ENCODE measurements at places on chromosomes 3 and 15.

- no peak for DNase-seq
These were observed 50.2 kb downstream of the TGM4 start for GRCh38 chr3:44924457-44925084.

DNA sequence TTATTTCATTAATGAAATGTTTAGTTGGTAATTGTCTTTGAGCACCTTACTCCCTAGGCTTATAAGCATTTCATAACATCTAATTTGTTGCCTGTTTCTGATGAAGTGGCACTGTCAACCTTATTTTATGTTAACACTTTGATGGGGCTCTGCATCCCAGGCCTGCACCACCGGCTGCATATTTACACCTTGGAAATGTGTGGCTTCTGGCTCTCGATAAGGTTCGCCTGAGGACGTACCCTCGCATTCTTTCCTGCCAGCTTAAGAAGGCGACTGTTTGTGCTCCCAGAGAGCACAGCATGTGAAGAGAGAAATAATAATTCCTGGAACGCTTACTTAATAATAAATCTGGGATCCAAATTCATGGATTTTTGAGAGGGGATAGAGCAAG is 763.3 kb upstream of the CFAP20DC start:
- no peak for DNase-seq

GRCh38 chr3:10798600-10799367 is 17.2 kb upstream of the SLC6A11 start:
- no peak for DNase-seq

- DNase-seq = no peak
These were observed 159.8 kb downstream of the THSD4 start for GRCh38 chr15:71275098-71275497.

- no peak for DNase-seq
These were observed 219.2 kb upstream of the ARHGEF26 start for GRCh38 chr3:153901991-153902390.

GRCh38 chr3:184543843-184544512 is 17.6 kb upstream of the EPHB3 start:
- DNase-seq = peak; percentile 91

- no peak for DNase-seq
These were observed 104.5 kb downstream of the TFG start for GRCh38 chr3:100813828-100814227.

GRCh38 chr15:72847033-72847432 is 63.5 kb upstream of the ADPGK start:
- no peak for DNase-seq

DNA sequence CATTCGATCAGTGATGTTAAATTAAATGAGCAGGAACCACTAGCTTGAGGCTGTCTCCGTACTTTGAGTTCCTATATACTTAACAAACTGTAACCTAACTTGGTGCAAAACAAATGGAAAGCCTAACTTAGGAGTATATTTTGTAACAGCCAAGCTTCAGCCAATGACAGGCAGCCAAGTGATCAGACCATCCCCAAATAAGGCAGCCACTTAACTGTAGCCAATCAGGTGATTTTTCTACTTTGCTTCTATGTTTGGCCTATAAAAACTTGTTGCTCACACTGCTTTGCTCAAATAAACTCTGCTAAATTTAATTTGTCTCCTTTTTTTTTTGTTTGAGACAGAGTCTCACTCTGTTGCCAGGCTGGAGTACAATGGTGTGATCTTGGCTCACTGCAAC is 19.3 kb upstream of the ZNF770 start:
- DNase-seq = no peak

DNA sequence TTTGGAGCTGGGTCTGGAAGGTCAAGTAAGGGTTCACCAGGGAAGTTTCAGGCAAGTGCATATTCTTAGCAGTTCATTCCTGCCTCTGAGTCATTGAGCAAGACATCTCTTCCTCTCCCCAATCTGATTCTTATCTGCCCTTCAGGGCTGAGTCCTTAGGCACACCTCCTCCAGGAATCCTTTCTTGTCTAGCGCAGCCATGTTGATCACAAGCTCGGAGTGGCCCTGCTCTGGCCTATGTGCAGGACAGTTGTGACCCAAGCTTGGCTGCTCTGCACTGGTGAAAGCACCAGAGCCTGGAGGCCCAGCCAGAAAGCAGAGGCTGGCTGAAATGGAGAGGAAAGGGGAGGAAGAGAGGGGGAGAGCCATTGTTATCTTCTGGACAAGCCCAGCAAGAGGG is 30.9 kb upstream of the MRPS22 start:
- DNase-seq = no peak

DNA sequence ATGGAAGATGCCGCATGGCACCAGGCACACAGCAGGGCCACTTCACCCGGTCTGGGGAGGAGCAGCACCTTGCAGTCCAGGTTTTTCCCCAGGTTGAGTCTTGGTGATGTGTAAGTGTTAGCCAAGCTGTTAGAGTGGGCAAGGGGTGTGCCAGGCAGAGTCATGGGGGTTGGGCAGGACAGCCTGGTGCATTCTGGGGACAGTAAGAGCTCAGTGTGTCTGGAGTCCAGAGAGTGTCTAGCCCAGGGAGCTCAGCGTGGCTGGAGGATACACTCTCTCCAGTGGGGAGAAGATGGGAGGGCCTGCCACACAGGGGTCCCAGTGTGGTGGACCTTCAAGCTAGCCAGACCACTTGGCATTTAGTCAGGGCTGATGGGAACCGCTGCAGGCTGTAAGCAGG is 87.4 kb downstream of the AAGAB start:
- DNase-seq = no peak

- no peak for DNase-seq
These were observed 467 bp downstream of the PIF1 start for GRCh38 chr15:64824929-64825430.

DNA sequence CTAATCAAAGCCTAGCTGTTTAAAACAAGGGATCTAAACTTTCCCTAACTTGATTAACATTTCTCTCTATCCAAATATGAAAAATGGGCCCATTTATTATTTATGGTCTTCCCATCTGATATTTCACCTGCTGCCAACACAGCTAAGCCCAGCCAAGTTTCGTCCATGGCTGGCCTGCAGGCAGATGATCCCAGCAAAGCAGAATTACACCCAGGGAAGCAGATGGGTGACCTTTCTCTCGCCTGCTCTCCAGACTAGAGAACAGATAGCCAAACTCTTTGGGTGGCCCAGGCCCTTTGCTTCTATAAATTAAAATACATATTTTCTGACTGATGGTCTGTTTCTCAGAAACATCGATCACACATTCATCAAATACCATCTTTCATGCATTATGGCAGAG is 1038.8 kb downstream of the AGBL1 start:
- peak; percentile 10 for DNase-seq

DNA sequence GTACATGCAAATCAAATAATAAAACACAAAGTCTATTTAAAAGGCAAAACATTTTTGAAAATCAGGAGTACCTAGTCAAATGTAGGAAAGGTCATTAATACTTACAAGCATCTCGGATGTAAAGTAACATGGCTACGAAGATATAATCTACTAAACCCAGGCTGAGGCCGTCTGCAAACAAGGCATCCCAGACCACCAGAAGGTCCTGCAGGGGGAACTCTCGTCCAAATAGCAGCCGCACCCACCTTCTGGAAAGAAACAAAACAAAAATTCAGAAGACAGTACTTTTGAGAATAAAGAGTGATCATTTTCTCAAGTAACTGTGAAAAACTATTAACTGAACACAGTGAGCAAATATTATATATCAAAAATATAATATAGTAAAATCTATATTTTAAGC is 423.1 kb downstream of the PLCL2 start:
- DNase-seq = no peak

DNA sequence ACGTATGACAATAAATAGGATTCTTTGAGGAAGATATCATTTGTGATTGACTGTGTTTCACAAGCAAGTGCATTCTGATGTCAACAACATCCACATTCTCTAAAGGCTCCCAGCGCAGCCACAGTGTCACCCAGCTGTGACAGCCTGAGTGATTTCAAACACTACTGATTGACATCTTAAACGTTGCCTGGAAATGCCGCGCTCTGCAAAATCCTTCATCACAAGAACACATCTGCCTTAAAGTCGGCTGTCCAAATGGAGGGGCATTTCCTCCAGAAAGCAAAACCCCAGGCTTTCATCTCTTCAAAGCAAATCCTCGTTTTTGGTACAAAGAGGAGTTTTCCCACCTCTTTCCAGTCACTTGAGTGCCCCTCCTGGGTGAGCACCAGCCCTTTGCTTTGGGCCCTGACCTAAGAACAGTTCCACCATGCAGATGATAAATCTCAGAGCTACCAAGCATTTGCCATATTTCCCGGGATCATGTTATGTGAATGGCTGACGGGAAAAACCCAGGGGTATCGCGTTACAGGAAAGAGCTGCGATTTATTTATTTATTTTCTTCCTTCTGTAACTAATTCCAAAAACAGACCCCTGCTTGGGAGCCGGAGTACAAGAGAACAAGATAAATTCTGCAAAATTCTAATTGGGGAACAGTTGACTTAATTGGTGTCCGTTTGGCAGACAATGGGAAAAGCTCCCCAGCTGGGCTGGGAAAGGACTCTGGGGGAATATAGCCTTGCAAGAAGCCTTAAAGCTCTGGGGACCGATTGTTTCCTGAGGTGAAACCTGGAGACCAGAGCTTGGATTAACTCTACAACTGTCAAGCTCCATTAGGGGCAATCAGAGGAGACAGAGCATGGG is 703.8 kb upstream of the NR2F2 start:
- no peak for DNase-seq

GRCh38 chr15:52290329-52290728 is 5.3 kb downstream of the MYO5C start:
- no peak for DNase-seq

DNA sequence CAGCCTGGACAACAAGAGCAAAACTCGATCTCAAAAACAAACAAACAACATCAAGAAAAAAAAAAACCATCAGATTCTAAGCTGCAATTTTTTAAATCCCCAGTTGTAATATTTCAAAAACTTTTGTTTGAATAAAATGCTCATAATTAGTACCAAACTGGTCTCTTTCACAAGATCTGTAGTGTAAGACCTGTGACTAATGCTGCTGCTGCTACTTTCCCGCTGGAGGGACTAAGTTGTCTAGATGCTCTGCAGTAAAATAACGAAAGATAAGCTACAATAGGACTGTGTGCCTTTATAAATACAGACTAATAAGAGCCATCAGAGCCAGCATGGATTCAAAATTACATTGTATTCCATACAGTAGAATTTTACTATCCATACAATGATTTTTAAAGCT is 45.4 kb downstream of the TM4SF4 start:
- no peak for DNase-seq

- DNase-seq = no peak
These were observed 172.3 kb upstream of the UBE2E1 start for GRCh38 chr3:23633261-23633960.

DNA sequence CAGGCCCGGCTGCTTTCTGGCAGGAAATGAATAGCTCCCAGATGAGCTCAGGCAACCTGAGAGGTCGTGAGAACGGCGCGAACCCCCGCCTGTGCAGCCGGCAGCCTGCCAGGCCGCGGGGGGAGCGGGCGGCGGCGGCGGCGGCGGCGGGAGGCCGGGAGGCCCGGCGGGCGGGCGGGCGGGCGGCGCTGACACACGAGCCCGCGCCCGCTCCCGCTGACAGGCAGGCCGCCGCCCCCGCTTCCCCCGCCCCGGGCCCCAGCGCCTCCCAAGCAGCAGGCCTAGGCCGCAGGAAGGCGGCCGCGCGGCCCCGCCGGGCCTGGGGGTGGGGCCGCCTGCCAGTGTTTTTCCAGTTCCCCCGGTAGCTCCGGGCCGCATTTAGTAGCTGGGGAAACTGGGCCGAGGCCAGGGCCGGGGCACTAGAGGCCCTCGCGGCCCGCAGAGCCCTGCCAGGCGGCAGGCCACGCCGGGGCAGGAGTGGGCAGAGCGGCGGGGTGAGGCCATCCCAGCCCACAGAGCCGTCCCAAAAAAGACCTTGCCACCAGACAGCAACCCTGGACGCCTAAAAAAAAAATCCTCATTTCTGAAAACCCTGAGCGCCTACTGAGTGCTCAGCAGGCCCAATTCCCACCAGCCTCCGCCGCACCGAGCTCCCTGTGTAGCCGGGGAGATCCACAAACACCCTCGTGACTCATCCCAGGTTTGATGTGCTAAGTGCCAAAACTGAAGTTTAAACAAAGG is 5.6 kb downstream of the HES1 start:
- DNase-seq = no peak
